ENCODE measurements at places on chromosomes 5 and 9.

DNA sequence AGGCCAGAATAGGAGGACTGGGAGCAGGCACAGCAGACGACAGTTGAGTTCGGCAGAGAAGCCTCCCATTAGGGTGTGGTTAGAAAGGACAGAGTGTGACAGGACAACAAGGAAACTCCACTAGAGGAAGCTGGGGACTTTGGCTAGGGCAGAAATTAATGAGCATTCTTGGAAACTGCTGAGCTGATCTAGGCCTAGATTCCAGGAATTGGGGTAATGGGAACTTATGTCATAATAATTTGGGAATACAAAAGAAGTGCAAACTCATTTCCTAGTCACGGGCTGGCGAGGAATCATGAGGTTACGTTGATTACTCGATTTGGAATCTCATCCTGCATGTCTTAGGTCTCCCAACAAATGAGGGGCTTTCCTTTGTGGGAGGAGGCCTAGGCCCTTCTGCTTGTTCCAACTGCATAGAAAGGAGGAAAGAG is 144.6 kb upstream of the RPS23 start:
- H3K27me3 ChIP-seq = no peaks in the 10 kb centered on the region
- DNase-seq = peak; percentile 62
- H3K4me1 ChIP-seq = no peaks in the 10 kb centered on the region
- H3K27ac ChIP-seq = no peak overlapping the region
- H3K36me3 ChIP-seq = no peaks in the 10 kb centered on the region

- DNase-seq = no peak
- no peak overlapping the region for H3K4me3 ChIP-seq
Measured at GRCh38 chr5:131944702-131945550, 537 bp downstream of the MEIKIN start.

DNA sequence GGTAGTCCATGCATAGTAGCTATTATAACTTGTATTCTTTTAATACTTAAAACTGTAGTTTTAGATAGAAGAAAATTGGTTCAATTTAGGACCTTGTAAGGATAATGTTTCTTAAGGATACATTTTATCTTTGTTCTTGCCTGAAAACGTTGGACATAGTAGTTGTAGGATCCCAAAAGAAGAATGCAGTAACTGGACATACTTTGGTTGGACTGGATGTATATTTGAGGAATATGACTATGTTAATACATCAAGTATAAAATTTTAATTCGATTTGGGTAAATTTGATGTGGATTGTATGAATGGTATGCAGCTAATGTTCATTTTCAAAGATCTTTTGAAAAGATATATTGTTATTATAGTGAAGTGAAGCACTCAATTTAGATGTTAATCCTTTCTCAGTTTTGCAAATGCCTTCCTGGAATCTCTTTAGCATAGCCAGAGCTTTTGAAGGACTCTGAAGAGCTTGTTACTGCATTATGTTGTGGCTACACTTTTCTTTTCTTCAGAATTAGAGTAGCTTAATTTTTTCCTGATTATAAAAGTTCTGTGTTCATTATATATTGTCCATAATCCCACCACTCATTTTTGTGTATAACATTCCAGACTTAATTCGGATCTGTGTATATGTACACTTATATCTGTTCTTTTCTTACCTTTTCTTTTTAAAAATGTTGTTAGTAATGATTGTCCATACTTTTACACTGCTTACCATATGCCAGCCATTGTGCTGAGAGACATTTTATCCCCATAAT is 41.2 kb downstream of the LRRTM2 start:
- DNase-seq = no peak
- H3K4me1 ChIP-seq = peaks cover 30% of the 10 kb centered on the region
- no peaks in the 10 kb centered on the region for H3K27me3 ChIP-seq
- no peak overlapping the region for H3K27ac ChIP-seq

DNA sequence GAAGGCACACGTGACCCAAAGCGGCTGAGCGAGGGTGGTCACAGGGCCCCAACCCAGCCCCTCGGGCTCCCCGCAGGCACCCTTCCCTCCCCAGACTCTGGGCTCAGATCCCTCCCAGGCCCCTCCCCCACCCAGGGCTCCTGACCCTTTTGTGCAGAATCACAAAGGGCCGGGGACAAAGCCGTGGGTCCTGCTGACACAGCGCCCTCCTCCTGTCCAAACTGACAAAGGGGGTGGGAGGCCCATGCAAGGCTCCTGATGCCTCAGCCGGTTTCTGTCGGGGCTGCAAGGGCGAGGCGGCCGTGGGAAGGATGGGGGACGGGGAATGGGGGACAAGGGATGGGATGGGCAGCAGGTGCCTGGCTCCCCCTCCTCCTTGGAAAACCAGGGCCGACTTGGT is 43.5 kb upstream of the UBAC1 start:
- no peaks in the 10 kb centered on the region for H3K27me3 ChIP-seq
- peaks cover 40% of the 10 kb centered on the region for H3K4me1 ChIP-seq
- H3K27ac ChIP-seq = no peak overlapping the region
- no peak overlapping the region for H3K4me3 ChIP-seq
- H3K36me3 ChIP-seq = peaks cover 12% of the 10 kb centered on the region
- no peak for DNase-seq

- H3K4me1 ChIP-seq = no peaks in the 10 kb centered on the region
- no peaks in the 10 kb centered on the region for H3K27me3 ChIP-seq
- H3K27ac ChIP-seq = no peak overlapping the region
- no peaks in the 10 kb centered on the region for H3K36me3 ChIP-seq
Measured at GRCh38 chr5:9233712-9234111, 312.2 kb downstream of the SEMA5A start.
